ENCODE measurements at places on chromosomes 5 and 9.
A peak's percentile ranks its signal among the peaks of the same experiment; 100 is the strongest.

GRCh38 chr9:76761448-76761847 lies 2.8 kb upstream of the PCA3 start:
- no peak for DNase-seq

DNA sequence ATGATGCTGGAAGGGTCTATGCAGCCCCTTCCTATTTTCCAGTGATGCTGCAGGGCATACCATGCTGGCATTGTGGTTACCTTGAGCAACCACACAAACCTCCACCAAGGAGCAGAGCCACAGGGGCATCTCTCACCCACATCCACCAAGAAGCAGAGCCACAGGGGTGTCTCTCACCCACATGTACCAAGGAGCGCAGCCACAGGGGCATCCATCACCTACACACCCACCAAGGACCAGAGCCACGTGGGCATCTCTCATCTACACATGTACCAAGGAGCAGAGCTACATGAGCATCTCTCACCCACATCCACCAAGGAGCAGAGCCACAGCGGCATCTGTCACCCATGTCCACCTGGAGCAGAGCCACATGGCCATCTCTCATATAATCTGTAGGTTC lies 8.8 kb upstream of the GM2A start:
- no peak for DNase-seq

GRCh38 chr9:98291820-98292219 lies 36.4 kb upstream of the TBC1D2 start:
- DNase-seq = no peak

DNA sequence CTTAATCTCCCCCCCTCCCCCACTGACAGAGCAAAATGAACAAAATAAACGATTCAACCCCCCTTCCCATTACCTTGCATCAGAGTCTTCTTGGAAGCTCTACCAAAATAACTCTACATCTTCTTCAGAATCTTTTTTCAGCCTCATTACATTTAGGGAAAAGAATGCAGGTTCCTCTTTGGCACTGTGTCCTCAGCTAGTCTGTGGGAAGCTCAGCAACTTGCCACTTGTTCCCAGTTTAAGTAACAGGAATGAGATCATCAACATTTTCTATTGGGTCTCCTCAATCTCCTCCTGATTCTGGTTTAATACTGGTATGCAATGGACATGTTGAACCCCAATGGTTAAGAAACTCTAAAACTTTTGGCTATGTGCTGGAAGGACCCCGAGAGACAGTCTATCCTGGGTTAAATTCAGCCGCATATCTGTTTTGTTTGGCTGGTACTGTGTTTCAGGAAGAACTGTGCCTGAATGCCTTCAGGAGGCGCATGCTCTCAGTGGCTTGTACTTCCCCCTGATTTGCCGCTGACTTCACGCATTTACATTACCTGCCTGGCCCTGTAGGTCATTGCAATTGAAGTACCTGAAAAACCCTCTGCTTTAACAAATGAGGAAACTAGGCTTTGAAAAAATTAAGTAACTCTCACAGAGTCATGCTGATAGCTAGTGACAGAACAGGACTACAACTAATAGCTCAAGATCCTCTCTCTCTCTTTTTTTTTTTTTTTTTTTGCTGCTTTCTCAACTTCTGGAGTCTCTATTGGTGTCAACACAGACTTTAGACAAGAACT lies 78.1 kb upstream of the HMHB1 start:
- DNase-seq = no peak

GRCh38 chr5:135887447-135887864 lies 8.2 kb downstream of the IL9 start:
- DNase-seq = peak; percentile 21

- DNase-seq = no peak
These were observed 26.2 kb downstream of the NDUFA8 start for GRCh38 chr9:122133263-122133983.

GRCh38 chr5:69271376-69271775 lies 36.7 kb downstream of the CDK7 start:
- DNase-seq = no peak

- no peak for DNase-seq
These were observed 1619.0 kb upstream of the WWC1 start for GRCh38 chr5:166672431-166672830.

DNA sequence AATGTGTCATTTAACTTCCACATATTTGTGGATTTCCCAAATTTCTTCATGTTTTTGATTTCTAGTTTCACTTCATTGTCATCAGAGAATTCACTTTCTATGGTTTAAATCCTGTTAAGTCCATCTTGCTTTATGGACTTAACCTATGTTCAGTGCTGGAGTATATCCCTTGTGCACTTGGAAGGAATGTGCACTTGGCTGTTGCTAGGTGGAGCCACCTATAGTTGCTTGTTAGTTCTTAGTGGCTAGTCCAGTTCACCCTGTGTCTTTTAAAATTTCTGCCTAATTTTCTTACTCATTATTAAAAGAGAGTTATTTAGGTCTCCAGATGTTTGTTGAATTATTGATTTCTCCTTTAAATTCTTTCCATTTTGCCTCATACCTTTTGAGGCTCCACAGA lies 1472.5 kb upstream of the CDH6 start:
- no peak for DNase-seq

DNA sequence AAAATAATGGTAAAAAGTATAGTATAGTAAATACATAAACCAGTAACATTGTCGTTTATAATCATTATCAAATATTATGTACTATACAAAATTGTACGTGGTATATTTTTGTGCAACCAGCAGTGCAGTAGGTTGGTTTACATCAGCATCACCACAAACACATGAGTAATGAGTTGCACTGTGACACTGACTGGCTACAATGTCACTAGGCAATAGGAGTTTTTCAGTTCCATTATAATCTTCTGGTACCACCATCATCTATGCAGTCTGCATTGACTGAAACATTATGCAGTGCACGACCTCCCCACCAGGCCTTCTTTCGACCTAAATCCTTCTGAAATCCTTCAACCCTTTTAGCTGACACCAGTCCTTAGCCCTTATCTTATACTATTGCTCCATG lies 105.8 kb downstream of the SREK1 start:
- DNase-seq = no peak

DNA sequence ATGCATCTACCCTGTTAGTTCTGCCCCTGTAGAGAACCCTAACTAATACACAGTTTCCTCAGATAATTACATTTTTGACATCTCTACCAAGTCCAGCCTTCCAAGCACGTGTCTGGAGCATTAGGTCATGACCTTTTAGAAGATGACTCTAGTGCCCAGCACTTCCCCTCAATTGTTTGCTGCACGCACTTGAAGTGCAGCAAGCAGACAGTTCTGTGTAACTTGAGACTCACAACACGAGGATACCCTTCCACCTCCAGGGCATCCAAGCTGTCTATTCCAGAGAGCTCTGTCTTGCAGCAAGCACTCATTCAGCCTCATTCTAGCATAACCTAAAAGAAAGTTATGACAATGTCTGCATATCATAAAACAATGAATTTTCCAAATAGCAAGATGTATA lies 1410.5 kb upstream of the CDH18 start:
- DNase-seq = no peak

DNA sequence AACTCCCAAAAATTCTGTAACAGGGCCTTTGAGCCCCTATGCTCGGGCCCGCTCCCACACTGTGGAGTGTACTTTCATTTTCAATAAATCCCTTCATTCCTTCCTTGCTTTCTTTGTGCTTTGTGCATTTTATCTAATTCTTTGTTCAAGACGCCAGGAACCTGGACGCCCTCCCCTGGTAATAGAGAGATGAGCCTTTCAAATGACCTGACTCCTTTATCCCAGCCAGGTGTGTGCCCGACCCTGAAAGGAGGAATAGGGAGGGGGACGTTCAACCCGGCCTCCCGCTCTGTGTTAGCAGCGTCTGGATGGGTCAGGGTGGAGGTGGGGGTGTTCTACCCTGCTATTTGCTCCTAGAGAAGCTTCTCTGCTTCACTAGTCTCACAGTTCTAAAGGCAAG lies 53.9 kb downstream of the FXN start:
- DNase-seq = no peak

DNA sequence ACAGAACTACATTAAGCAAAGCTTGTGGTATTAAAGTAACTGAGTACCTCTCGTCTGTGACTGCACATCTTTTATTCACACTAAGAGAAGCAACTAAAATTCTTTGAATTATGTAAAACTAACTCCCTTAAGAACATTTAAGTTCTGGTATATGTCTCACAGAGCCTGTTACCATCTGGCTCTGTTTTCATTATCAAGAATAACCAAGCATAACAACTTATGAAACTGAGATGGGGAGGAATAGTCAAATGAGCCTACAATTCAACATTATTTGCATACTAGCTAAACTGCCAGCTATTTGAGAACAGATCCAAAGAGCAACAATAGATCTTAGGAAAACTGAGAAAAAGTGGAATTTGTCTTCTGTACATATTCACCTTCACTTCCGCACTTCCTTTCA lies 25.3 kb upstream of the ISOC1 start:
- no peak for DNase-seq

DNA sequence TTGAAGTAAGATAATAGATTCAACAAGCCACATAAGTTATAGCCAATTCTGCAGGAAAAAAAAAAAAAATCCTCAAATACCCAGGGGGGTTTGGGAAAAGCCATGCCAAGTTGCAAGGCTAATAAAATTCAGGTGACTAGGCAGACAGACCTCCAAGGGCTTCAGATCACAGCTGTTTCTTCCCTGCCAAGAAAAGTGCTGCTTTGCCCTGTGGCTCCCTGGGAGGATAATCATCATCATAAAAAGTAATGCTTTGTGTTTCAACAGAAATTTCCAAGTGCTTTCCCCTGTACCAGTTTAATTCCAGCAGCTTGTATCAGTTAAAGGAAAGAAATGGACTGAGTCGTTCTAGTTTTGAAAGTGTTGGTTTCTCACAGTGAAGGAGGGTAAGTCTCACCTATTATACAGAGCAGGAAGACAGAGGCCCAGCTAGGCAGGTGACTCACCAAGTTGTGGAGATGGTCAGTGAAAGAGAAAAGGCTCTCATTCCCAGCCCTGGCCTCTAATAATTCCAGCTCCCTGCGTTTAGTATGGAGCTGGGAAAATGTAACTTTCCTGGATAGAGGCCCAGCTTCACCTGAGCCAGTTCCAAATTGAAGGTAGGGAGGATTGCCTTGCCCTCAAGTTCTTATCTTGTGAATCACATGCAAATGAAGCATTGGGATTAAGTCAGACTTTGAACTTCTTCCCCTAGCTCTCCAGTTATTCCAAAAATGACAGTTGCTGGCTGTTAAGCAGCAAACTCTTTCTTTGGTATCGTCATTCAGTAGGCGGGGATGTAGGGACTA lies 263.4 kb downstream of the GRIA1 start:
- DNase-seq = no peak

DNA sequence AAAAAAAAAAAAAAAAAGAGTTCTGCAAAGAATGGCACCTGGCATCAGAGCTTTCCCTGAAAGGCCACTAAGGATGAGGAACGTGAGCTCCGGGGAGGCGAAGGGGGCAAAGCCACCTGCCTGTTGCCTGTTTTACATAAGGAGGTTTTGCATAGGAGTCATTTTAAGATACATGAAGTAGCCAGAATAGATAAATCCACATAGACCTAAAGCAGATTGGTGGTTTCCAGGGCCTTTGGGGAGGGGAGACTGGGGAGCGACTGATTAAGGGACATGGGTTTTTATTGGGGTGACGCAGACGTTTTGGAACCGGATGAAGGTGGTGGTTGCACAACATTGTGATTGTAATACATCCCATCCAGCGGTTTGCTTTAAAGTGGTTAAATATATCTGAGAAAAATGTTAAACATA lies 7.1 kb downstream of the NEK6 start:
- no peak for DNase-seq

- no peak for DNase-seq
These were observed 148.0 kb downstream of the FGF1 start for GRCh38 chr5:142537938-142538337.

DNA sequence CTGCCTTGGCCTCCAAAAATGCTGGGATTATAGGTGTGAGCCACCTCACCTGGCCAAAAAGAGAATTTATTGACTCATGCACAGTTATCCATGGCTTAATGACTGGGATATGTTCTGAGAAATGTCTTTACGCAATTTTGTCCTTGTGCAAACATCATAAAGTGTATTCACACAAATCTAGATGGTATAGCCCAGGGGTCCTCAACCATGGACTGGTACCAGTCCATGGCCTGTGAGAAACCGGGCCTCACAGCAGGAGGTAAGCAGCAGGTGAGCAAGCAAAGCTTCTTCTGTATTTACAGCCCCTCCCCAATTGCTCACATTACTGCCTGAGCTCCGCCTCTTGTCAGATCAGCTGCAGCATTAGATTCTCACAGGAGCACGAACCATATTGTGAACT lies 12.4 kb upstream of the SIL1 start:
- DNase-seq = no peak

DNA sequence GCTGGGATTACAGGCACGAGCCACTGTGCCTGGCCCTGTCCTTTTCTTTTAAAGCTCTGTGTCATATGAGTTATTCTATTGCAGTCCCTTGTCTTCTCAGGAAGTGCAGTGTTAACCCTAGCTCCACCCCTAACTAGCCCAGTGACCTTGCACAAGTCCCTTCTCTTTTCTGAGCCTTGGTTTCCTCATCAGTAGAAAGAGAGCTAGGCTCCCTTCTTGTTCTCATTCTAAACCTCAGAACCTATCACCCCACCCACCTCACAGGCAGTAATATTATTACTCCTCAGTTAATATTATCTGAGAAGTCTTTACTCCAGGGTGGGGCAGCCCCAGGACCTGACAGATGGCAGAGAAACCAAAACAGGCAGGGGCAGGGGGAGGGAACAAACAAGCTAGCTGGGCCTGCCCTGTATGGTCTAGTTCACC lies 7.2 kb downstream of the CYFIP2 start:
- no peak for DNase-seq

DNA sequence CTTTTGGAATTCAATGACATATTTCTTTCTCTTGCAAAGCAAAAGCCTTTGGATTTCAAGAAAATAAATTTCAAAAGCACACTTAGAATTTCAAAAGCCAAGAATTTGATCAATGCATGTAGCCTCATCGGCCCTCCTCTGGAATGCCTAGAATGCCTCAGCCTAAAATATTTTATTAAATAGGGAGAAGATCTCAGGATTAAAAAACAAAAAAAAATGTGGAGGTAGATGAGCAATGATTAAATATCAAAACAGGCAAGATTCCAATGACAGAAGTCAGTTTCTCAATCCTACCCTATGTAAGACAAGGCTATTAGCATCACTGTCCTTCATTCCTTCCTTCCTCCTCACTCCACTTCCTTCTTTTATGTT lies 169.0 kb downstream of the CDH6 start:
- DNase-seq = no peak

GRCh38 chr5:76271836-76272235 lies 131.2 kb upstream of the IQGAP2 start:
- no peak for DNase-seq

DNA sequence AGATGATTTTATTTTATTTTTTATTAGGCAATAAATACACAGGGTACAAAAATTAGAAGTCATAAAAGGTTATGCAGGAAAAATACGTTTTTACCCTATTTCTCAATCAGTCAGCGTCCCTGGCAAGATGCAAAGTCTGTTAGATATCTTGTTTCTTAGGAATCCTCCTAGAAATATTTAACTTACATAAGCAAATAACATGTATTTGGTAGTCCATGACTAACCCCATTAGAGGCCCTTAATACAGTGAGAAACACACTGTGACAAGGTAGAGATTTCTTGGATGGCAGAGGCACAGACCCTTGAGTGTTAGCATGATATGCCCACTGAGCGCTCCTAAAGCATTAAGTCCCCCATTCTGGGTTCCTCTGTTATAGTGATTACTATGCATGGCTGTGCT lies 121.2 kb upstream of the ADAMTSL1 start:
- no peak for DNase-seq

Measured in GDM1 (cell line).